ENCODE measurements at places on chromosomes 6 and 20.

GRCh38 chr20:23550227-23550626 is 18.1 kb downstream of the CST9L start:
- no peak for DNase-seq

DNA sequence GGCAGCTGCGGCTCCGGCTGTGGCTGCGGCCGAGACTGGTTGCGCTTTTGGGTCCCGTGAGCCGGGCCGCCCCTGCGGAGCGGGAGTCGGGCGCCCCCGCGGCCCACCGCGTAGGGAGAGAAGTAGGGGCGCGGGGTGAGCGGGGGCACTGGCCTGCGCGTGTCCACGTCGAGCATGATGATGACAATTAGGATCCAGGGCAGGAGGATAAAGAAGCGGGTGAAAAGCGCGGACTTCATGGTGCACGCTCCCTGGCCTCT is 739 bp downstream of the B3GAT2 start:
- no peak for DNase-seq

DNA sequence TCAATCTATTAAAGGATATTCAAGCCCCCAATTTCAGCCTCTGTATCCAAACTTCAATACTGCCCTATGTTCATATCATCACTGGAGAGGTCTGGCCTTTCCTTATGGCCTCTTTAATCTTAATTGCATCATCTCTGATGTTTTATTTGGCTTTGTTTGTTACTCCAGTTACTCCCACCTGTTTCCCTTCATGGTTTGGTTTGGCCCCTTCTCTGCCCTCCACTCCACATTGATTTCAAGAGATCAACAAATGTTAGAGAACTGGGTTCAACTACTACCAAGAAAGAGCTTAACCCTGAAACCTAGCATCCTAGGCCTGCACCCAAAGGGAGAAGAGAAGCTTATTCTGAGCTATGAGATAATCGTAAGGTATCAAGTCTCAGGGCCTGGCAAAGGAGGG is 221.6 kb downstream of the LAMA2 start:
- no peak for DNase-seq

GRCh38 chr6:51753635-51754034 is 333.8 kb downstream of the PKHD1 start:
- DNase-seq: no peak

DNA sequence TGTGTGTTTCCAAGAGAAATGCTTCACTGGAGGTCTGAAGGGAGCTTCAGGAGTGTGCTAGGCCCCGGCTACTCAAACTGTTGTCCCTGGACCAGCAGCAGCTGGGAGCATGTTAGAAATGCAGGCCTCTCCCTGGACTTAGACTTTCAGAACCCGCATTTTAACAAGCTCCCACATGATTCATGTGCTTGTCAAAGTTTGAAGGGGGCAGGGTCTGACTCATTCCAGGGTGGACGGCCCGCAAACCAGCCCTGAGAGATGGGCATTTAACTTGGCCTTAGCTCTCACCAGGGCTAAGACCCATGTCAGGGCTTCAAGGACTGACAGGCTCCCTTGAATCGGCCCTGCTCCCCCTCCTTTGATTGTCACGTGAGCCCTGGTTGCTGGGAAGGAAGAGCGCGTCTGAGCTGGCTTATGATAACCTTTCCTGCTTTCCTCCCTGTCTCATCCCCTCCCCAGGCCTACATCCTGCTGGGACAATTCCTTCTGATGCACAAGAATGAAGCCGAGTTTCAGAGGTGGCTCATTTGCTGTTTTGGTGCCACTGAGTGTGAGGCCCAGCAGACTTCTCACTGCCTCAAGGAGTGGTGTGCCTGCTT is 35.5 kb downstream of the BANF2 start:
- no peak for DNase-seq

- no peak for DNase-seq
Measured at GRCh38 chr6:144149894-144150709, at the start of gene STX11. Gene STX11 (plus strand): TSS chr6:144150517. CDS start chr6:144186628, 36,111 bp downstream.

DNA sequence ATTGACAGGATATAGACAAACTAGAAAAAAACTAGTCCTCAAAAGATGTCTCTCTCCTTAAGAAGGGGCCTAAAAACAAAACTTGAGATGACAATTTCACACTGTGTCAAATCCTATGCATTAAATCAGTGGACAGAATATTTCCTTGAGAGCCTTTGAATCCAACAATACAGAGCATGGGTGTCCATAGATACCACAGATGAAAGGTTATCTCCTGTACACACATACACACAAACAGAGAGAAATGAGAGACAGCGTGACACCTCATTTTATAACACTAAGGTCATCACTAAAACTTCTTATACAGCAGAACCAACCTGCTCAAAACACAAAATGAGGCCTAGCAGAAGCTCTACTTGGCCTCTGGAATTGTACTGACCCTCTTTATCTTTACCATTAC is 55.5 kb downstream of the MAP7 start:
- DNase-seq: no peak

DNA sequence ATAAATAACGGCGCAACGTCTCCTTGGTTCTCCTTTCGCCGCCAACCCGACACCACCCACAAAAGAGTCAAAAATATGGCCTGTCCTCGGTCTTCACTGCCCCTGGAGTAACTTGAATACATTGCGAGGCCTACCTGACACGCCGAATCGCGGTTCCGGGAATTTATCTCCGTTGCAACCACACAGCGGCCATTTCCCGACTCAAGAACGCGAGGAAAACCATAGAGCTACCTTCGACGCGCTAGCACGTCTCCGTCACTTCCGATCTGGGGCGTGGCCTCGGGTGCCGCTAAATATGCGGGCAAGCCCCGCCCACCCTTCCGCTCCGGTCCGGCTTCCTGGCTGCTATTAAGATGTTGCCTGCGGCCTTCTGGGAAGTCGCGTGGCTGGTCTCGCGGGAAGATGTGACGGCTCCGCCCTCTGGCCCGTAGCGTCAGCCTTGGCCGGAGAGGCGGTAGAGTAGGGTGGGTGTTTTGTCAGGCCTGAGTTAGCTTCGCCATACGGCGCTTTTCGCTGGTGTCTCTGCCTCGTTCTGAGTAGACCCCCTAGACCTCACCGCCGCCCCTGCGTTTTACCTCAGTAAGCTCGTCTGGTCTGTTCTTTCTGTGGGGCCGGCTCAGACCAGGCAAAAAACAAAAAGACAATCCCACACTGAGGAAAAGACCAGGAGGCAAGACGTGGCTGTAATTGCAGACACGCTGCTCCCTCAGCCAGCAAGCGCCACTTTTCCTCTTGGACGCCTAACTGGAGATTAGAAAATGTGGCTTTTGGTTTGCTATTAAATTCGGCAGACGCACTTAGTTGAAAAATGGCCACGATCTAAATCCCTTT is at the start of gene BCLAF1:
TSS of gene BCLAF1 (minus strand) at position 268 of the 831 bp plus-strand sequence. CDS start 9,980 bp downstream, outside the sequence.
- DNase-seq: peak; percentile 95

DNA sequence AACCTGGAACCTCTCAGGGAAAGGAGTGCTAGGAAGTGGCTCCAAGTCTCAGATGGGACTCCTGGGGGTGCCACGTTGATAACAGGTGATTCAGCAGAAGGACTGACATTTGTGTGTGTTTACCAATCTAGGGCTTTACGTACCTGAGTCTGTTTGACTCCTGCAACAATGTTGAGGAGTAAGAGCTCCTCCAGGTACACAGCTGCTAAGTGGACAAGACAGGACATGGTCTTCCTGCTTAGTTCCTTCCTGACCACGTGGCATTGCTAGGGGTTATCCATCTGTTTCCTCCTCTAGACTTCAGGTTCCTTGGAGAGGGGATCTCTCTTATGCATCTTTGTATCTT is 164.5 kb upstream of the SLC24A3 start:
- no peak for DNase-seq

GRCh38 chr6:73648166-73648565 is 5.6 kb downstream of the SLC17A5 start:
- no peak for DNase-seq

- no peak for DNase-seq
Measured at GRCh38 chr6:107235511-107235910, 120.2 kb upstream of the BEND3 start.

- no peak for DNase-seq
Measured at GRCh38 chr20:46376196-46376785, 30.1 kb downstream of the ELMO2 start.

- DNase-seq: no peak
Measured at GRCh38 chr6:150747155-150747554, 118.3 kb upstream of the MTHFD1L start.

GRCh38 chr6:9224539-9224938 is 789.2 kb upstream of the SLC35B3 start:
- no peak for DNase-seq

DNA sequence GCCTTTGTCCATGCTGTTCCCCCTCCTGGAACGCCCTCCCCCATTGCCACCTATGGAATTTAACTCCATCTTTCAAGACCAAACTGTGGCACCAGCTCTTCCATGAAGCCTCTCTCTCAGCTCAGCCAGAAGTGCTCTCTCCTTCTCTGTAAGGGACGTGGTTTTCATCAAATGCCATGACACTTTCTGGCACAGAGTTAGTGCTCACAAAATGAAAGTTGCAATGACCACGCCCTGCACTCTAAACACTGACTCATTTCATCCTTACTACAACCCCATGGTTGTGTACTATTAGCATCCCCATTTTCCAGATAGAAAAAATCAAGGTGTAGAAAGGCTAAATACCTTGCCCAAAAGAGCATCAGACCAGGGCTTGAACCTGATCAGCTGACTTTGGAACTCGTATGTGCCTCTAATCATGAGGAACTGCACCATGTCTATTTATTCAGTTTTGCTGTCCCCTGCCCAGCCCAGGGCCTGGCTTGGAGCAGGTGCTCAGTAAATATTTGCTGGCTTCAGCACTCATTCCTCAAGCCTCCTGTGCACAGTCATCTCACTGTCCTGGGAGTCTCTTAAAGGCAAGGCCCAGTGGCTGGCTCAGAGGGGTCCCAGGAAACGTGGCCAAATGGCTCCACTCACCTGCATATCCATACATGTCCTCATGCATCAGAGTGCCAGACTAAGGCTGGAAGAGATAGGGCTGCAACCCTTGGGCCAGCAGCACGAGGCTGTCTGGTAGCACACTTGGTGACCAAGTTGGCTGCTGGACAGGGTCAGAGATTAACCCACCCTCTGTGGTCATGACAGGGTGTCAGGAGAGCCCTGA is 77.9 kb downstream of the MRPL14 start:
- DNase-seq: no peak

DNA sequence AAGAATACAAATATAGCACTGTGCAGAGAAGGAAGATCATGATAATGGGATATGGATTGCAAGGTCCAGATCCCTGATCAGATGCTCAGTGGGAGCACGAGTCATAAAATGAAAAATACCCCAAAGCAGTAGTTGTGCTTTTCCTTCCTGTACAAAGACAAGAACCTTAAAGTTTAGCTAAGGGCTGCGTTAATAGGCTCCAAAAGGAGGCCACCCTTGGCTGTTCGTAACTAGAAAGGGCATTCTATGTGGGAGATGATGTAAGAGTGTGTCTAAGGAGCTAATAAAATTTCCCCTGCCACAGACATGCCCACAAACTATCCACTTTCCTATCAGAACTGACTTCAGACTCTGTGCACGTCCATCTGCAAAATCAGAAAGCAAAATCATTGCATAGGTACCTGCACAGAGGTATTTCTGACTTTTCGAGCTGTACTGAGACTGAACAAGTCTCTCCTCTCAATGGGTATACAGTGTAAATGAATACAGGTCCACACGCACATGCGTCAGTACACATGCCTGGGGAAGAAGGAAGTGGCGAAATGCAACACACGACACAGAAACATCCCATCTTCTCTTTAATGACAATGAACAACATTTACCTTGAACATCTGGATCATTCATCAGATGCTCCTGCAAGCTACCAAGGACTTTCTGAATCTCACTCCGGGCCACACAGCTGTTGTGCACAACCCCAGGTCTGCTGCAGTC is 16.9 kb upstream of the ANKRD60 start:
- DNase-seq: no peak

GRCh38 chr20:47142774-47143170 is 213.7 kb downstream of the ZMYND8 start:
- DNase-seq: no peak

DNA sequence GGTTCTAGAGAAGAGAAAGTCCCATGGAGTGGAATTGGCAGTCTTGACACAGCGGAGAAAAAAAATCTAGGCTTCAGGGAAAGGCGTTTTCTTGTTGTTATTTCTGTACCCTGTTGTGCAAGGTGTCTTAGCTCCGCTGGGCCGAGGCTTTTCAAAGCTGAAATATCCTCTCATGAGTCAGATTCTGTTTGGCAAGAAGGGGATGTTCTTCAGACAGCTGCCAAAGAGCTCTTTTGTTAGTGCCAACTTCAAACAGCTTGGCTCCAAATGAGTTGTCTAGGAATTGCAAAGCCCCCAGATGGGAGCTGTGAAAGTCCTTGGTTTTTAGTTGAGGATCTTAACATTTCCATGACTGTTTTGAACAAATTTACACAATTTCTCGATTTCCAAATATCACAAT is 45.6 kb downstream of the LRRN4 start:
- DNase-seq: no peak

GRCh38 chr6:102766963-102767362 is 1373.5 kb downstream of the GRIK2 start:
- DNase-seq: no peak

- DNase-seq: no peak
Measured at GRCh38 chr6:124368131-124368530, 564.5 kb downstream of the NKAIN2 start.

- DNase-seq: no peak
Measured at GRCh38 chr6:111710439-111710838, 104.8 kb upstream of the TRAF3IP2 start.

- DNase-seq: no peak
Measured at GRCh38 chr6:90136176-90136575, 160.5 kb downstream of the BACH2 start.

- DNase-seq: peak; percentile 34
Measured at GRCh38 chr20:46174469-46175126, 56.5 kb downstream of the CD40 start.

- peak; percentile 35 for DNase-seq
Measured at GRCh38 chr6:107847844-107848802, 24.0 kb upstream of the SCML4 start.

GRCh38 chr20:25254986-25255680 is 7.2 kb downstream of the PYGB start:
- no peak for DNase-seq

GRCh38 chr20:10584371-10584770 is 89.4 kb downstream of the JAG1 start:
- DNase-seq: no peak

DNA sequence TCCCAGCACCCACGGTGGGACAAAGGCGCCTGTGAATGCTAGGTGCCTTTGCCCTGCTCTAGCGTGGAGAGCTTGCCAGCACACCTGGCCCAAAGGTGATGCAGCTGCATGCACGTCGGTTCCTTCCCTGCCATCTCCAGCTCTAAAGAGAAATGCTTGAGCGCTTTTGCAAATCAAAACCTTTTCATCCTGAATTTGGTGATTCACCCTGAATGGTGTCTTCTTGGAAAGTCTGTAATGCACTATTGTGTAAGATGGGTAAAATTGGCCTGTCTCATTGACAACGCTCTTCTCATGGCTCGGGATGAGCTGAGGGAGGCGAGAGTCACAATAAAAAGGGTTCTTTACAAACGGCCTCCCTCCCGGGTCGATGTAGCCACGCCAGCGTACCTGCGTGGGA is 103.1 kb upstream of the ID4 start:
- no peak for DNase-seq

Data from NCI-H1694 (cell line).